ENCODE measurements at places on chromosomes 11 and 22. TPM values are rescaled to one million over a fixed set of nuclear protein-coding genes. Genes with fewer than 3 reads are reported as not detected.

- no peak overlapping the region for H3K4me3 ChIP-seq
- no peak for DNase-seq
- H3K27me3 ChIP-seq: no peaks in the 10 kb centered on the region
- H3K4me1 ChIP-seq: no peaks in the 10 kb centered on the region
These were observed 151.1 kb downstream of the METTL15 start for GRCh38 chr11:28259177-28259843.

- no peaks in the 10 kb centered on the region for H3K27me3 ChIP-seq
- DNase-seq: no peak
- no peak overlapping the region for H3K4me3 ChIP-seq
- peaks cover 10% of the 10 kb centered on the region for H3K36me3 ChIP-seq
These were observed 32.3 kb downstream of the MIAT start for GRCh38 chr22:26689513-26690301.

DNA sequence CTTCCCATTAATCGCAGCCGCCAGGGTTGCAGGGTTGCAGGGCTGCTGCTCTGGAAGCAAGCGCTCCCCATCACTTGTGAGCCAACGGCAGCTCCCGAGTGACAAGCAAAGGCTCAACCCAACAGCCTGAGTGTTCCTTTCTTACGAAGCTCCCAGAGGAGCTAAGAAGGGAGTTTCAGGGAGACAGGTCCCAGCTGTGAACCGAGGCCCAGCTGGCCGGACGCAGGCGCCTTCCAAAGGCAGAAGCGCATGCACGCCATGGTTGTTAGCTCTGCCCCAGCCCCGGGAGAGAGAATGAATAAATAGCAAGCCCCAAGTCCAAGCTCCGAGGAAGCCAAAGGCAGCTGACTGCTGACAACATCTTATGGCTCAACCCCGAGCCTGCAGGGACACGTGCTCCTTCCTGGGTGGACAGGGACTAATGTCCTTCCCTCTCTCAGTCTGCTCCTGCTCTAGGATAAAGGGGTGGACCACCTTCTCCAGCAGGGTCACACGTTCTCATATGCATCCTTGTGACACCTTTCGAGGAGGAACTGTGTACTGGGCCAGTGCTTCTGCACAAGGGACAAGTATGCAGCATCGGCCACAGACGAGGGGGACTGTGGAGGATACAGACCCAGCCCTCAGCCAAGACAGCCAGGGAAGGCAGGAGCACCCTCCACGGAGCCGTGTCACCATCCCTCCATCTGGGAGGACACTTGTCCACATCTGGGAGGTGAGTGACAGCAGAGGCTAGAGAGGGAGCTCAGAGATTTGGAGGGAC is 29.9 kb downstream of the SHANK2 start:
- DNase-seq: no peak
- no peak overlapping the region for H3K27ac ChIP-seq
- no peaks in the 10 kb centered on the region for H3K4me1 ChIP-seq
- no peak overlapping the region for H3K4me3 ChIP-seq

DNA sequence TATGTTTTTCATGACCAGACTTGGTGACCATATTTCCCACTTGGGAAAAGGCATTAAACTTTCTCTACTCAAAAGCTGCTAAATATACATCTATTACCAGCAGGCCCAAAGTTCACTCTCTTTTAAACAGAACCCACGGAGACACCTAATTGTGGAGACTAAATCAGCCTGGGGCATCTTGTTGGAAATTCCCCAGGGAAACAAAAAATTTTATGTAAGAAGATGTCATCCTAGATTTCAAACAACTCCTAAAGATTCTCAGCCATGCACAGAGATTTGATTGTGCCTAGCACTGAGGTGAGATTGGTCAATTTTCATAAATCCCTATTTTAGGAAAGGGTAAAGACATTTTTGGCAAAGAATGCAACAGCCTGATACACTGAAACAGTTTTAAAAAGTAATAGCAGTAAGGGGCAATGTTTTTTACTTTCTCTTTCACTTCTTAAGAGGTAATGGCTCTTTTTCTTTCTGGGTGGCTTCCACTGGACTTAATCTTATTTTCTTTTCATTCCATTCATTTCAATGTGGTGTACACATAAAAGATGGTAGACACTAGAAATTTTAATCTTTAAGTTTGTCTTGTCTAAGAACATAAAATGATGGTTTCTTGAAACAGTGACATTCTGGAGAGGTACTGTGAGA is 9.6 kb downstream of the OR52N2 start:
- peak overlapping the region; percentile 39 for H3K4me3 ChIP-seq
- DNase-seq: no peak
- no peaks in the 10 kb centered on the region for H3K27me3 ChIP-seq
- peaks cover 8% of the 10 kb centered on the region for H3K4me1 ChIP-seq
- no peak overlapping the region for H3K27ac ChIP-seq
- H3K36me3 ChIP-seq: no peaks in the 10 kb centered on the region

Gene SBF2
- total RNA-seq: 7.0 TPM

Gene PICK1
- total RNA-seq: 16.5 TPM

GRCh38 chr22:41825376-41825775 is 7.5 kb upstream of the SREBF2 start:
- H3K4me1 ChIP-seq: peaks cover 46% of the 10 kb centered on the region
- DNase-seq: no peak
- H3K27ac ChIP-seq: peak overlapping the region; percentile 43
- H3K27me3 ChIP-seq: no peaks in the 10 kb centered on the region

GRCh38 chr11:78662811-78663210 is 88.1 kb upstream of the NARS2 start:
- H3K36me3 ChIP-seq: no peaks in the 10 kb centered on the region
- H3K27me3 ChIP-seq: peaks cover 3% of the 10 kb centered on the region
- no peak overlapping the region for H3K27ac ChIP-seq

Gene CRYBA4
- 0.36 TPM for total RNA-seq

Gene POTEH
- total RNA-seq: not detected

- H3K36me3 ChIP-seq: no peaks in the 10 kb centered on the region
- no peak overlapping the region for H3K4me3 ChIP-seq
- peaks cover 11% of the 10 kb centered on the region for H3K27me3 ChIP-seq
- no peak for DNase-seq
These were observed 2.6 kb downstream of the PHLDA2 start for GRCh38 chr11:2926611-2927051.

- no peaks in the 10 kb centered on the region for H3K4me1 ChIP-seq
- H3K4me3 ChIP-seq: no peak overlapping the region
- no peak overlapping the region for H3K27ac ChIP-seq
- H3K36me3 ChIP-seq: no peaks in the 10 kb centered on the region
These were observed 127.4 kb upstream of the LMO1 start for GRCh38 chr11:8390851-8391612.

GRCh38 chr11:46611526-46612304 is 5.3 kb downstream of the HARBI1 start:
- H3K36me3 ChIP-seq: no peaks in the 10 kb centered on the region
- H3K4me1 ChIP-seq: peaks cover 16% of the 10 kb centered on the region
- H3K4me3 ChIP-seq: no peak overlapping the region
- no peaks in the 10 kb centered on the region for H3K27me3 ChIP-seq
- H3K27ac ChIP-seq: no peak overlapping the region

DNA sequence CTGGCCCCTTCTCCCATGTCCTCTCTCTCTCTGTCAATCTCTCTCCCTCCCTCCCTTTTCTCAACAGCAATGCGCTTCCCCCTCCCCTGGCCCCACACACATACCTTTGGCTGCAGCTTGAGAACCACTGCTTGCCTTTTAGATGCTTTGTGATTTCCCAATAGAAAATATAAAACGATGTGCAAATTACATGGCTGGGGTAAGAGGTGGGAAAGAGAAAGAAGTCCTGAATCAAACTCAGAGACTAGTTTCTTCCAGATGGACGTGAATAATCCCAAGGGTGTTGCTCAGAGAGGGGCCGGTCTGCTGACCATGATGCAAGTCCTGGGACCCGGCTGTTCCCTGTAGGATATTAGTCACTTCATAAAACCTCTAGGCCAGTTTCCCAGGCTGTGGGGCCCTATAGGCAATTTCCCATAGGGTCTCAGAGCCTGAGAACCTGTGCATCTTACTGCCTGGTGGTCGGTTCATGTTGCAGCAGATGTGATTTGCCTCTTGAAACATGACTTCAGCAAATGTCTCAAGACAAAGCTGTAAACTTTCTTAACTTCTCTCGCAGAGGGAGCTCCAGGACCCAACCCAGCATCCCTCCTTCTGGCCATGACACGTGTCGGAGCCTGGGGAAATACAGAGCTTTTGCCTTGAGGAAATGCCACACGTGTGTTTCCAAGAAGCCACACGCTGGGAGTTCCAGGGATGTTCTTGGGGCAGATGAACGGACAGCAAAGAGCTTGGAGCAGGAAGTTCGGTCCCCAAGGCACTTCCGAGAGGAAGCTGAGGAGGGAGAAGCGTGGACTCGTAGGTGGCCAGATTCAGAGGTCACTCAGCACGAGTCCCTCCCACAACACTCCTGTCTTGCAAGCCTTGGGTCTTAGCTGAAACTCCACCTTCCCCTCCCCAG is 34.5 kb upstream of the ETS1 start:
- no peak overlapping the region for H3K4me3 ChIP-seq
- H3K27ac ChIP-seq: no peak overlapping the region
- no peak for DNase-seq
- no peaks in the 10 kb centered on the region for H3K27me3 ChIP-seq
- H3K36me3 ChIP-seq: no peaks in the 10 kb centered on the region
- peaks cover 82% of the 10 kb centered on the region for H3K4me1 ChIP-seq

Gene ELFN2
- total RNA-seq: 0.39 TPM

DNA sequence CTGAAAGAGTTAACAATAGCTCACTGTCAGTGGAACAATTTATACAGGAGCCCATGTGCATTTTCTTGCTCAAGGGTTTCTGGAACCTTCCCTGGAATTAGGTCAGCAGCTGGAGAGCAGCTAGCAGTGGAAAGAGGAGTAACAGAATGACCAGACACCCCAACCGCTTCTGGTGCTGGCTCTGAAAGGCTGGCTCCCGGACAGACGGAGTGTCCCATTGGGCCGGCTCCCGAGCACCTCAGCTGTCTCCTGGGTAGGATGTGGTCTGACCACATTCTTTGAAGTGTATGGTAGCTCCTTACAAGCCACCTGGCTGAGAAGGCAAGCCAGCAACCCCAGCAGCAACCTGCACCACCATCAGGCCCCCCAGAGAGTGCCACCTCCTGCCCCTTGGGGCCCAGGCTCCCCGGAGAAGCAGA is 44.7 kb downstream of the ABTB2 start:
- no peak overlapping the region for H3K4me3 ChIP-seq
- DNase-seq: peak; percentile 20
- peaks cover 8% of the 10 kb centered on the region for H3K4me1 ChIP-seq
- H3K36me3 ChIP-seq: no peaks in the 10 kb centered on the region

Measured in activated CD4-positive, alpha-beta memory T cell treated with anti-CD3 and anti-CD28 coated beads for 36 hours (primary cell).